ENCODE measurements at places on chromosomes 3 and 15.

- DNase-seq: no peak
Observed at GRCh38 chr15:93176065-93176464, 87.1 kb upstream of the RGMA start.

DNA sequence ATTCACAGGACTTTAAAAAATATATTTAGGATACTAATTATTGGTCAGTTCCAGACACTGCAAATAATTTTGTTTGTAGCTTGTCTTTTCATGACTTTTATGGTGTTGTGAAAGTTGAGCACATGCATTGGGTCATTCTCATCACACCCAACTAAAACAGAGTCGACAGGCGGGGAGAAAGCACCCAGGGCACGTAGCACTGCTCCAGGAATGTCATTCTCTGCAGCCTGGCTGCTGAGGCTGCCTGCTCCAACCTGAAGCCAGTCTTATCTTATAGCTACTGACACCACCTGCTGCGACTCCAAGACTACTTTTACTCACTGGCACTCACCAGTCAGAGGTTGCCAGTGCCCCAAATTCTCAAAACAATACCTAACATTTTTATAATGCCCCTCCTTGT is 56.9 kb downstream of the ACAD9 start:
- no peak for DNase-seq

GRCh38 chr3:13110678-13111116 is 37.5 kb upstream of the IQSEC1 start:
- DNase-seq: peak; percentile 61

GRCh38 chr3:46395766-46396530 is 10.9 kb downstream of the CCR5AS start:
- DNase-seq: peak; percentile 33

GRCh38 chr3:99248130-99248529 is 346.6 kb upstream of the DCBLD2 start:
- no peak for DNase-seq

- DNase-seq: no peak
Observed at GRCh38 chr15:48888836-48889235, 10.9 kb downstream of the EID1 start.

All from kidney glomerular epithelial cell (primary cell).